ENCODE measurements at places on chromosomes 16 and 17.

GRCh38 chr17:15238057-15238456 lies 27.1 kb downstream of the PMP22 start:
- DNase-seq = no peak

- DNase-seq = no peak
Observed at GRCh38 chr17:79681628-79682261, 49.0 kb upstream of the ENPP7 start.

GRCh38 chr17:3222505-3222904 lies 15.0 kb downstream of the OR1A1 start:
- no peak for DNase-seq

DNA sequence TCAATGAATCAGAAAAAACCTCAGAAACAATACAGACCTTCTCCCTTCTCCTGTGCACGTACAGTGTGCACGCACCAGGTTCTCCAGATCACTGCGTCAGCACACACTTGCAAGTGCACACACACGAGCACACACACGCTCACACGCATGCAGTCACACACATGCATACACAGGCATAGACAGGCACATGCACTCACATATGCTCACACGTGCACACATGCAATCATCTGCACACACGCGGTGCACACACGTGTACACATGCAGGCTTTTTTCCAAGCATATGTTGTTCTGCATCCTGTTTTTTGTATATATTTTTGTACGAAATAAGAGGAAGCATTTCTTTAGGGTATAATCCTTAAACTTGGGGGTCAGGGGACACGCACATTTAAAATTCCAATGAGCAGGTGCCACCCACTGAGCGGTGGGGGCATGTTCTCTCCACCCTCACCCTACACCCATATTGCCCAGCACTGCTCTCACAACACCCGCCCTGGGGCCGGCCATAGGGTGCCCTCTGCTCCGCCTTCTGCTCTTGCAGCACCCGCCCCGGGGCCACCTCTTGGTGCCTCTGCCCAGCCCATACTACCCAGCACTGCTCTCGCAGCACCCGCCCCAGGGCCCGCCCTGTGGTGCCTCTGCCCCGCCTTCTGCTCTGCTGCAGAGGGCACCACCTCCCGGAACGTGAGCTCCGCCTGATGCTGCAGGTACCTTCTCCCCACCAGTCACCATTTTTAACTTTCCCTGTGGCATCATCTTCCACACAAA lies 20.9 kb downstream of the KLHDC4 start:
- no peak for DNase-seq

DNA sequence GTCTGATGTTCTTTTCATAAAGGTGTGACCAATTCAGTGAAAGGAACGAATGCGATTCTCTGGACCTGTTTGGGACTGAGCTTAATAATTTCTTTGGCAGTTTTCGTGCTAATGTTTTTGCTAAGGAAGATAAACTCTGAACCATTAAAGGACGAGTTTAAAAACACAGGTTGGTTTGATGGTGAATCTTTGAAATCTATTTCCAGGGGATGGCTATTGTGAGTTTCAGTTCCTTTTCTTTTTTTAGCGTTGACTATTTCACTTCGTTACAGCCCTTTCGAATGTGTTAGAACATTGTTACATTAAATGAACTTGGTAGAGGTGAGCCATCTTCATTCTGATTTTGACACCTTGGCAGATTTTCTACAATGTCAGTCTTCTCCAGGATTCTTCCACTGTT lies 1.2 kb downstream of the TNFRSF17 start:
- DNase-seq = no peak

GRCh38 chr17:59620064-59620359 lies 317 bp downstream of the CLTC start:
- no peak for DNase-seq

DNA sequence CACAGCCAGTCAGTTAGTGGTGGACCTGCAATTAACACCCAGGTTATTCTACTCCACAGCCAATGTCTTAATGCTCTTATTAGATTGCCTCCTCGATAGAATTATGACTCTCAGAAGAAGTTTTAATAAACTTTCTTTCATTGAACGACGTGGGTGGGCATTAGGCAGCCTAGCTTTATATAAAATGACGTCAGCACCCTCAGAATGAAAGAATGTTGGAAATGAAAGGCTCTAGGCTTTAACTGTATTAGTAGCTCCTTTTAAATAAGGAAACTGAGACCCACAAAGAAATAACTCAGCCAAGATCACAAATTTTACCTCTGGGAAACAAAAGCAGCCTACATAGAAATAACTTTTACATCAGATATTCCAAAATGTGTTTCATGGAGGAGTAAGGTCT lies 91.3 kb upstream of the CLEC3A start:
- DNase-seq = no peak

GRCh38 chr17:35447499-35447898 lies 1.1 kb downstream of the SLFN13 start:
- no peak for DNase-seq

- DNase-seq = no peak
Observed at GRCh38 chr16:55464375-55464774, 14.6 kb upstream of the MMP2 start.

GRCh38 chr16:27238016-27238587 lies 30.5 kb downstream of the NSMCE1 start:
- DNase-seq = no peak

GRCh38 chr16:89167425-89167941 lies 4.1 kb upstream of the CDH15 start:
- peak; percentile 67 for DNase-seq

DNA sequence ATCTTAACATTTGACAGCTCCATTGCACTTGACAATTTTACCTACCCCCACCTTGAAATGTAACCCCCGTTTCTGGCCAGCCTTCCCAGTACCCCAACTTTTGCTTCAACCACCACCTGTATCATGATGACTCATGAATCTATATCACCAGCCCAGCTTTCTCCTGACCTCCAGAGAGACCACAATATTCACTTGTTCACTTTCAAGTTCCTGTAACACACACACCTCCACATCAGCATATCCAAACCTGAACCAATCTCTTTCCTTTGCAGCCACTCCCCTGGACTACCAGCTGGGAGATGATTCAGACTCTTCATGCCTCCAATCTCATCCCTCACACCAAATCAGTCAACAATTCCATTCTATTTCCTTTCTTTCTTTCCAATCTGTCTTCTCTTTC lies 8.0 kb downstream of the SMG6 start:
- DNase-seq = no peak

DNA sequence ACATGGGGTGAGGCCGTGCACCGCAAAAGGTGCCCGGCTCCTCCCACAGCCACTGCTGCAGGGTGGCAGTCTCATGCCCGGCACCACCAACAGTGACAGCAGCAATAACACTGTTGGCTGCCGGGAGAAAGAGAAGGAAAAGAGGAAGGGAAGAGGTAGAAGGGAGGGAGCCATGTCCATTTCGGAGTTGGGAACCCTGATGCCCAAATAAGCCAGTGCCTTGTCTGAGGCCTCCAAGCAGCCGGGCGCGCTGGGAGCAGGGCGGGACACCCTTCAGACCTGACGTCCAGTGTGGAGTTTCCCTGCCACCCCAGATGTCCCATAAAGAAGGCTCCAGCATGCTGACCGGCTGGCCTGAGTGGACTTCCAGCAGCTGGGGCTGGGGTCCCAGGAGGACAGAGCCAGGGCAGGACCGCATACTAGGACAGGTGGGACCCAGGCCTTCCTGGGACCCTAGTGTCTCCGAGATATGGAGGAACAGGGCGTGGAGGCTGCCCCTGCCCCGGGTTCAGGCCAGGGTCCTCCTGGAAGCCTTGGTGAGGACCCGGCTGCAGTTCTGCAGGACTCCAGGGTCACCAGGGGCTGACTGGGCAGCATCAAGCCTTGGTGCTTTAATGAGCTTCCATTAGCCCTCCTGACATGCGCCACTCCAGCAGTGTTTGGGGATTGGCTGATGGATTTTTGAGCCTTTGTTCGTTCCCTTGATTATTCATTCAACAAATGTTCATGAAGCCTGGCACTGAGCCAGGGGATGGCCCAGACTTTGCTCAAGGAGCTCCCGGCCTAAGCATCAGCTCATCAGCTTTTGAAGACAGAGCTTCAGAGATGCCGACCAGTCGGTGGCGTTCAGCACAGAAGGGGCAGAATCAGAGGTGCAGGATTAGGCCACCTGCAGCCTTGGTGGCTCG lies 223.6 kb upstream of the CIBAR2 start:
- DNase-seq = no peak

DNA sequence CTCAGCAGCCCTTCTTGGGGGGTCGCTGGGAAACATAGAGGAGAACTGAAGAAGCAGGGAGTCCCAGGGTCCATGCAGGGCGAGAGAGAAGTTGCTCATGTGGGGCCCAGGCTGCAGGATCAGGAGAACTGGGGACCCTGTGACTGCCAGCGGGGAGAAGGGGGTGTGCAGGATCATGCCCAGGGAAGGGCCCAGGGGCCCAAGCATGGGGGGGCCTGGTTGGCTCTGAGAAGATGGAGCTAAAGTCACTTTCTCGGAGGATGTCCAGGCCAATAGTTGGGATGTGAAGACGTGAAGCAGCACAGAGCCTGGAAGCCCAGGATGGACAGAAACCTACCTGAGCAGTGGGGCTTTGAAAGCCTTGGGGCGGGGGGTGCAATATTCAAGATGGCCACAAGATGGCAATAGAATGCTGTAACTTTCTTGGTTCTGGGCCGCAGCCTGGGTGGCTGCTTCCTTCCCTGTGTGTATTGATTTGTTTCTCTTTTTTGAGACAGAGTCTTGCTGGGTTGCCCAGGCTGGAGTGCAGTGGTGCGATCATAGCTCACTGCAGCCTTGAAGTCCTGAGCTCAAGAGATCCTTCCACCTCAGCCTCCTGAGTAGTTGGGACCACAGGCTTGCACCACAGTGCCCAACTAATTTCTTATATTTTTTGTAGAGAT lies 3.4 kb downstream of the STH start:
- peak; percentile 56 for DNase-seq

GRCh38 chr16:1221628-1222552 lies 3.2 kb downstream of the TPSG1 start:
- no peak for DNase-seq

DNA sequence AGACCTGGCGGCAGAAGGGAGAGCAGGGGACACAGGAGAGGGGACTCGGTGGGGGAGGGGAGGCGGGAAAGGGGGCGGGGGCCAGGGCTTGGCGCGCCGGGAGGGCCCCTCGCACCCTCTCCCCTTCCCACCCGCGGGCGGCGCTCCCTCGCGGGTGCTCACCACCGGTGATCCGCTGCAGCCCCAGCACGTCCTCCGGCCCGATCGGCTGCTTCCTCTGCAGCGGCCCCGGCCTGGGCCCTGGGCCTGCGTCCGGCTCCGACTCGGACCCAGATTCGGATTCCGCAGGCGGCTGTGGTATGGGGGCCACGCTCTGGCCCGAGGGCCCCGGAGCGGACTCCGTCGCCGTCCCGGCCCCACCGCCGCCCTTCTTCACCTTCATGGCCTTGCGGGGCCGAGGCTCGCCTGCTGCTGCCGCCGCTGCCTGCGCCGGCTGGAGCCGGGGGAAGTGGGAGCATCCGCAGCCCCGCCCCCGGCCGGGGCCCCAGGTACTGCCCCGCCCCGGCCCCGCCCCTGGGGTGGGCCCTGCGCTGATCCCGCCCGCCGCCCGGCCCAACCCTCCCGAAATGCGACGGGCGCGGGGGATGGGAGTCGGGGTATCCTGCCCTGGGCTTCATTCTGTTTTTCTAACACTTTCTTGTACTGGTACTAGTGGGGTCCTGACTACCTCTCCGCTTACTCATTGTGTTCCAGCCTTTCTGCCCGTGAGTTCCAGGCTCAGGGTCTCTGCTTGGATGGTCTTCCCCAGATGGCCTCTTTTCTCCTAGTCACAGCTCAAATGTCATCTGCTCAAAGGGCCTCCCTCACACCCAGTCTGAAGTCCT lies at the start of gene UNC119:
TSS of gene UNC119 (minus strand) at position 449 of the 824 bp plus-strand sequence. CDS start at position 382, 67 bp downstream.
- peak; percentile 51 for DNase-seq

DNA sequence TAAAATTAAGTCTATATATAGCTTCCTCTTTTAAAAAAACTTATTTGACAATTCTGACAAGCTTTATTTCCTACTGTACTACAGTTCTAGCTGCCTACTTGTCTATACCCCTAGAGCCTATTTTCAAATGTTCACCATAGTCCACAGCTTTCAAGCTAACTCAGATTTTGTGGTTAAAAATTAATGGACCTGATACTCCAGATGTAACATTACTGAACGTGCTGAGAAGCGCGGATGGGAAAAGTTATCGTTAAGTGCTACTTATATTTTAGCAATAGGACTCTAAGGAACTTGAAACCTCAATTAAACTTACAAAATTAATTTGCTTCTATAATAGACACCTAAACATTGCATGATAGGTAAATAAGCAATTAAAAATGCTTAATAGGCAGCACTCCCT lies 31.2 kb downstream of the GNA13 start:
- no peak for DNase-seq

GRCh38 chr16:81571592-81572385 lies 127.2 kb downstream of the CMIP start:
- no peak for DNase-seq

DNA sequence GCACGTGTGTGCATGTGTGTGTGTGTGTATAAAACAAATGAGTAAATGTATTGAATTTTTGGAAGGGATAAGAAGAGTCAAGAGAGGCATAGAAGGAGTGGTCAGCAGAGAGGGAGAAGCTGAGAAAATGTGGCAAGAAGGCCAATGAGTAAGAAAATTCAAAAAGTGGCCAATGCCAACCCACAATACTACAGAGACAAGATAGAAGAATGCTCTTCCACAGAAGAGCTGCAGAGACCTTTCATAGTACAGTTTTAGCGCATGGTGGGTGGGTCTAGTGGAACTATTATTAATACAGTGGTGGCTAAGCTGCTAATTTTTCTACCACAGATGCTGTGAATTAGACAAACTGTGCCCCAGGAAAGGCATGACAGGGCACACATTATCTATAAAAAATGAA lies 233.5 kb downstream of the NTN1 start:
- no peak for DNase-seq

GRCh38 chr16:24164416-24164815 lies 91.7 kb upstream of the CACNG3 start:
- no peak for DNase-seq

GRCh38 chr16:19172098-19172780 lies 4.2 kb downstream of the SYT17 start:
- no peak for DNase-seq

DNA sequence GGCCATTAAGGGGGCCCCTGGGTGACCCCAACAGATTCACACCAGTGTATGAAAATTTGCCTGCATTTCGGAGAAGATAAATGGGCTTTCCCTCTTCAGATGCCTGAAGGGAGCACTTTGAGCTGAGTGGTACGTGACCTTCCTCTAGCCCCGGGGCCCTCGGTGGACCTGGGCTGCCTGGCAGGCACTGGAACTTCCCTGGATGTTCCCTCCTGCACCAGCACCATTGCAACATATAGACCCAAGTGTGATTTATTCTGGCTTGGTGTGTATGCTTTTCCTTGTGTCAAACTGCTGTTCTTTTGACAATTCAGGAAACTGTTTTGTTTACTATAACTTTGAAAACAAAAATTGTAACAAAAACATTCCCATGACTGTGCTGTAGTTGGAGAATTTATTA lies 93.8 kb downstream of the TNFRSF13B start:
- DNase-seq = no peak

GRCh38 chr17:37191219-37191618 lies 184.6 kb upstream of the C17orf78 start:
- no peak for DNase-seq

Measured in tibial nerve (tissue), 4 donors.